ENCODE measurements at places on chromosomes 4 and X.

DNA sequence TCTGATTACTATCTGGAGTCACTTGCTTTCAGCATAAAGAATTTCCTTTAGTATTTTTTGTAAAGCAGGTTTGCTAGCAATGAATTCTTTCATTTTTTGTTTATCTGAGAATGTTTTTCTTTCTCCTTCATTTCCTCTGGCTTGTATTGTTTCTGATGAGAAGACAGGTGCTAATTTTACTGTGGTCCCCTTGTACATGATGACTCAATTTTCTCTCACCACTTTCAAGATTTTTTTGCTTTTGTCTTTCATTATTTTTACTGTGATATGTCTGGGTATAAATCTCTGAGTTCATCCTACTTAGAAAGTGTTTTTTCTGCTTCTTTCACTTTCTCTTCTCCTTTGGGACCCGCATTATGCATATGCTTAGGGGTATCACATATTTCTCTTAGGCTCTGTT lies 62.6 kb downstream of the PKD2 start:
- no peak for DNase-seq

DNA sequence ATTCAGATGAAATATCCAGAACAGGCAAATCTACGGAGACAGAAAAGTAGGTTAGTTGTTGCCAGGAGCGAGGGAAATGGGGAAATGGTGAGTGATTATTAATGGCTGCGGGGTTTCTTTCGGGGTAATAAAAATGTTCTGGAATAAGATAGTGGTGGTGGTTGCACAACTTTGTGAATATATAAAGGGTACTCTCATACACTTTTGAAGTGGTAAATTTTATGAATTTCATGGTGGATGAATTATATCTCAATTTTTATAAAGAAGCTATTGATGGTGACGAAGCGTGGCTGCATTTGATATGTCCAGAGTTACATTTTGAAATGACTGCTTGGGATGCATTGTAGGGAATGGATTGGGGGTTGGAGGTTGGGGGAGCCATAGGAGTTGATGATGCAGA lies 16.3 kb downstream of the FAM47E start:
- DNase-seq = no peak

- no peak for DNase-seq
These were observed 3.4 kb upstream of the PCDH18 start for GRCh38 chr4:137535718-137536117.

- no peak for DNase-seq
These were observed 65.6 kb upstream of the BLTP1 start for GRCh38 chr4:122086338-122087065.

GRCh38 chr4:119040694-119041185 lies 94.9 kb upstream of the MYOZ2 start:
- no peak for DNase-seq

DNA sequence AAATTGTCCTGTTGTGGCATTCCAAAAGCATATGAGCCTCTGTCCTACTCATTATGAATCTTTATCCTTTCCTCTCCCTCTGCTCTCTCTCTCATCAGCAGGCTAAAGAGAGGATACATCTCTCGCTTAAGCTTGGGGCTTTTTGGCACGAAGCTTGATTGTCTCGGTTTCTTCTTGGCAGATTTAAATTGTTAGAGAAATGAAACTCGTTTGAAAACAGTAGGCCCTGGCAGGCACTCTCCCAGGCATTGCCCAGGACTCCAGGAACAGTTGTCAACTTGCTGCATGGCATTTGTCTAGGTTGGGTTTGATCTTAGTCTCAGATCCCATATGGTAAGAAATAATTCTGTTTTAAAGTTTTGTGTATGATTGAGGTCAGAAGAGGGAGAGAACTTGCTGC lies 35.5 kb downstream of the NAA11 start:
- no peak for DNase-seq

DNA sequence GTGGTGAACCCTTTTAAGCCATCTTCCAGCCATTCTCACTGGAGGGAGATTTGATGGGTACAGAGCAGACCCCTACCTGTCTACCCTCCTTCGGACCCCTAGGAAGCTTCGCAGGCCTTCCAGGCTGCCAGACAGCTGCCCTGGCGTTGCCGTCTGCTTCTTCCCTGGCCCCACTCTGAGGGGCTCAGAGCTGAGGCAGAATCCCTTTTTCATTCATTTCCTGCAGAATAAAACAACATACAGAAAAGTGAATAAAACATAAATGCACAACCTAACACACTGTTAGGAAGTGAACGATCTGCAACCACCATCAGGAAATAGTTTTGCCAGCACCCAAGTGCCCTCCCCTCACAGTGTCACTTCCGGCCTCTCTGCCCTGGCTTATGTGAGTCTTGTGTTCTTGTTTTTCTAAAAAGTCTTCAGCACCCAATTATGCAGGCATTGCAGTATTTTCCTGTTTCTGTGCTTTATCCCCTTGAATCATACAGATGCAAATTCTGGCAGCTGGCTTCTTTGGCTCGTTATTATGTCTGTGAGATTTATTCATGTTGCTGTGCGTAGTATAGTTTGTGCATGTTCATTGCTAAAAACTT lies 5.6 kb upstream of the ADD1 start:
- DNase-seq = no peak

GRCh38 chr4:7842384-7843279 lies 97.0 kb downstream of the AFAP1 start:
- DNase-seq = no peak

- no peak for DNase-seq
These were observed 136.0 kb downstream of the UGT8 start for GRCh38 chr4:114734594-114734993.

GRCh38 chrX:45766981-45767501 lies 566.4 kb upstream of the DIPK2B start:
- DNase-seq = no peak

DNA sequence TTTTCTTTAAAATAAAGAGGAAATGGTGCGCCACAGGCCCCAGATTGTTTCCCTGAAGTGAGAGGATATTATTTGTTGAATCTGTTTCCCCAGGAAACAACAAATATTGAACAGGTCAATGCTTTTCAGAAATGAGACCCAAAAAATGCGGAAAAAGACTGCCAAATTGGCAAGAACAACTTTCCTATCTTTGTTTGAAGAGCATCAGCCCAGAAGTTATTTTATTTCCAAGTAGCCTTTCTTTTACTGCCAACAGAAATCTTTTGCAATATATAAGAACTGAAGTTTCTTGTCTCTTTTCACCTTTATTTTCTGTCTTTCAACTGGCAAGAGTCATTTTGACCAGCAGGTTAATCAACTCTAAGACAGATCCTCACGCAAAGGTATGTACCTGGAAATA lies at the start of gene SMR3A:
Gene SMR3A, plus strand, starts transcription at position 301 of the 400 bp plus-strand sequence. CDS start 1,356 bp downstream, outside the sequence.
- no peak for DNase-seq

GRCh38 chrX:129115104-129115503 lies 408.2 kb downstream of the SMARCA1 start:
- DNase-seq = peak; percentile 38

- DNase-seq = no peak
These were observed 97.7 kb upstream of the PDHA2 start for GRCh38 chr4:95742179-95742578.

DNA sequence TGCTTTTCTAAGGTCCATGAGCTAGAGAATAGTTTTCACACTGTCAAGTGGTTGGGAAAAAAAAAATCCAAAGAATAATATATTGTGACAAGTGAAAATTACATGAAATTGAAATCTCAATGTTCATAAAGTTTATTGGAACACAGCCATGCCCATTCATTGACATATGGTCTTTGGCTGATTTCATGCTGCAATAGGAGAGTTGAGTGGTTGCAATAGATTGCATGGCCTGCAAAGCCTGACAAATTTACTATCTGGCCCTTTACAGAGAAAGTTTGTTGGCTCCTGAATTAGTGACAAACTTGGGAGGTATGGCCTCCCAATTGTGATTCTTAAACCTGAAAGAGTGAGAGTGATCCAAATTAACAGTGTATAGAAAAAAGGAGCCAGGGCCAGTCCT lies 115.5 kb upstream of the FAM9C start:
- no peak for DNase-seq

DNA sequence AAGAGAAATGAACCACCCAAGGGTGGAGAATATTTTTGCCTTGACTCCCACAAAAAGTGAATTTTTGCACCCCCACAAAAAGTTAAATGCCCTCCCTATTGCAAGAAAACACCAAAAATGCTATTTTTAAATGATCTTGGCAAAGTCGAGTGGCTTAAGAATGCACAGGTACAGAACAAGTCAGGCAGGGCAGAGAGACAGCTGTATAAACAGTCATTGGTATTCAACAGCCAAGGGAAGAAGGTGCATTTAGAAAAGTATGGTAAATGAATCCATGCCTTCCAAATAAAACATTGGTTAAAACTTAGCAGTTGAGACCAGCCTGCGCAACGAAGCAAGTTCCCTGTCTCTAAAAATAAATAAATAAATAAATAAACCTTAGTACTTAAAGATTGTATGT lies 169.3 kb downstream of the CHIC2 start:
- DNase-seq = no peak

GRCh38 chr4:1851575-1852410 lies 4.2 kb downstream of the LETM1 start:
- no peak for DNase-seq

DNA sequence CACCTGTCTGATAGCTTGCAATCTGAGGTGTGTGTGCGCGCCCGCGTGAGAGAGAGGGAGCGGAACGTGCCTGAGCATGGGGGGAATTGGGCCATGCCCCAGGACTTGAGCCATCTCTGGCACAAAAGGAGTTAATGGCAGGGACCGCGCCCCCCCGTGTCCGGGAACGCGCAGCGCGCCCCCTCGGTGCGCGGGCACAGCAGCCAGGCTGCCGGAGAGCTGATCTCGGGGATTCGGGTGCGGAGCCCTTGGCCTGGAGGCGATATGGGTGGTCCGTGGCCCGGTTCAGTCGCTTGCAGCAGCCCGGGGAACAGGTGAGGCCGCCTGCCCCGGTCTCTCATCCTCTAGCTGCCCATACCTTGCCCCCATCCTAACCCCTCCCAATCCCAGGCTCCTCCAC lies at the start of gene NLGN3:
Gene NLGN3, plus strand, starts transcription at position 191 of the 400 bp plus-strand sequence. CDS start 2,909 bp downstream, outside the sequence.
- peak; percentile 42 for DNase-seq

GRCh38 chr4:81314196-81314896 lies 99.3 kb upstream of the PRKG2 start:
- DNase-seq = peak; percentile 46

GRCh38 chrX:38570396-38570795 lies 9.1 kb downstream of the TSPAN7 start:
- DNase-seq = no peak

GRCh38 chr4:106898621-106899230 lies 137.4 kb downstream of the DKK2 start:
- DNase-seq = peak; percentile 48

GRCh38 chrX:152892999-152893891 lies 4.6 kb upstream of the ZNF185 start:
- no peak for DNase-seq

DNA sequence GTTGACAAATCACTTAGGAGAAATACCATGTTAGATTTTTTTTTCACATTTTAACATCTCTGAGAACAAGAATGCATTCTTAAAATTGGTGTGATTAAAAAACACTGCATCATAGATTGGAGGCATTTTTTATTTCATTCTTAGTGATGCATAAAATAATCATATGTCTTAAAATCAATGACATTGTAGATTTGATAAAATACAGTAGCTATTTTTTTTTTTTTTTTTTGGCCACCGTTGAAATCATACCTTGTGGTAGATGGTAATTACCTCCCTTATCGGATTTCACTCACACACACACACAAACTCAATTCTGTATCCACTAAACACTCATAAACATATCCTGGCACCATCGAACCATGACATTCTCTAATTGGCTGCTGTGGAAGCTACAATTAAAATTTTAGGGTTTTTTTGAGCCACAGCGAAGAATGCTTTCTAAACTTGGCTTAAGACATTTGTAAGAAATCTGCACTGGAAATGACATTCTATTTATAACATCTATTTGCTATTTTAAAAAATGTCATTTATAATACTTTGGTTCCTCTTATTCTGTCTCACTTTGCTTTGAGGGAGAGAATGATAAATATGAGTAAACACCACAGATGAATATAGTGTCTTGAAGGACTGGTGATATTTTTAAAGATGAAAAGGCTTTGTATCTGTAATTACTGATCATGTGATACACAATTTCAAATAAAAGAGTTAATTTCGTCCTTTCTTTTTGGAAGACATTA lies 60.1 kb downstream of the CCSER1 start:
- DNase-seq = no peak

- no peak for DNase-seq
These were observed 1.5 kb downstream of the ARAP2 start for GRCh38 chr4:36242629-36243354.

DNA sequence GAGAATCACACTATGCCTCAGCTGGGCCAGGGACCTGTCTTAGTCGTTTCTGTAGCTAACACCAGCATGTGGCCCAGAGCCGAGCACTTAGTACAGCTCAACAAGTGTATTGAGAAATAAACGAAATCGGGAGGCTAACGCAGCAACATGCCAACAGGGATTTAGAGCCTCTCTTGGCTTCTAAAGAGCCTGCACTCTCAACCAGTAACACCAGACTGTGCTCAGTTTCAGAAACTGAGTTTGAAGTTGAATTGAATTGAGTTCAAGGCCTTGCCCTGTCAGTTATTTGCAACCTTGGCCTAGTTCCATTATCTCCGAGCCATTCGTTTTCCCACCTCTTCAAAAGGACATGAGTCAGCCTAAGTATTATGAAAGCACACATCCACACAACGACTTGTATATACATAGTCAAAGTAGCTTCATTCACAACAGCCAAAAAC lies 71.3 kb upstream of the LDB2 start:
- no peak for DNase-seq

DNA sequence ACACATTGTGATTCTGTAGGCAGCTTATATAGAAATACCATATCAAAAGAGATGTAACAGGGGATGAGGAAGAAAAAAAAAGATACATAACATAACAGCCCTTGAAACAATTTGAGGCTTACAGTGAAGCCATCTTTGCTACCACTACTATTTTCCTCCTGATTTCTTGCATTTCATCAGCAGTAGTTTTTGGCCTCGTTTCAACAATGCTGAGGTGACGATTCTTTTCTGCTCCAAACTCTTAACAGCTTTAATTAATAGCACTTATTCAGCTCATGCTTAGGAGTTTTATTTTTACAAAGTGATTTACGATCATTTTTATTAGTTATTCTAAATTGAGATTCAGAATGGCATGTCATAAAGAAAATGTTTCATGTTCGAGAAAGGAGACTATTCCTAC lies 163.2 kb downstream of the DCK start:
- no peak for DNase-seq

DNA sequence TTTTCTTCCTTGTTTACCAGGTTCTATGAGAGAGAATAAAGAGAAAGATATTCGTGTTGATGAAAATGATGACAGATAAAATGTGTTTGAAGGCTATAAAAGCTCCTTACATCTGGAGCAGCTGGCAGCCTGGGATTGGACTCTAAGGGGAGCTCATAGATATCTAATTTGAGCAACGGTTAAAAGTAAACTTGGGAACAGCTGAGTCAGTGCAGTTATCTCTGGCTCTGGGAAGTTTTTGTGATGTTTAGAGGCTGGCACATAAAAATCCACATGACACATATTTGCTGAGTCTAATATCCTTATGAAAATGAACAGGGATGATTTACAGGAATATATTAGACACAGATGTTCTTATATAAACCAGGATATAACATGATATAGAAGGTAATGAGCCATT lies 331.8 kb upstream of the TENM3 start:
- no peak for DNase-seq

DNA sequence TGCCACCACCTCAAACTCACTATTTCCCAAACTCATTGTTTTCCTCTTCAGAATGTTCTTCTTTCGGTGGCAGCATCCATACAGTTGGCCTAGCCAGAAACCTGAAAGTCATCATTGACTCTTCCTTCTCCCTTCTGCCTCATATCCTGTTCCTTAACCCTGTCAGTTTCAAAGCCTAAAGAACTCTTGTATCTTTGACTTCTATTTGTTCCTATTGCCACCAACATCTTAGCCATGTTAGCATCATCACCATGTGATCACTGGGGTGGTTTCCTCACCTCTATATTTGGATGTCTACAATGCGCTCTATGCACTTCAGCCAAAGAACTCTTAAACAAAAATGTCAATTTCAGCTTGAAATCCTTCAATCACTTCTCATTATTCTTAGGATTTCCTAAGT lies 29.0 kb downstream of the DDX60L start:
- no peak for DNase-seq
